AML-193 (cell line): ENCODE measurements at places on chromosomes 12 and 14.
A peak's percentile ranks its signal among the peaks of the same experiment; 100 is the strongest.

DNA sequence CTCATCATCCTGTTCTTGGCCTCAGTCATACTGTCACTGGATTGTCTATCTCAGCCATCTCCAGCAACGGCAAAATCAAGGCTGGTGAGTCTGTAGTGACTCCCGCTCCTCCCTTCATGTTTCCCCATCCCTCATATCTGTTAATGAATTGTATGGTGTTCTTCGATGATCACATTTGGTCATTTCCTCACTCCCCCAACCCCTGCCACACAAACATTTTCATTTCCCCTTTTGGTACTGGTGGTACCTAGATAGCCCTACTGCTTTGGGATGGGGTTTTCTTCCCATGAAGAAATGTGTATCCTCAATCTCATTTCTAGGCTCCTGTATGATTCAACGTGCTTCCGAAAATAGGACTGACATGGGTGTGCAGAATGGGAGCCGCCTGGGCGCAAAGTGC lies 2.7 kb upstream of the KLHL33 start:
- DNase-seq, result no peak

DNA sequence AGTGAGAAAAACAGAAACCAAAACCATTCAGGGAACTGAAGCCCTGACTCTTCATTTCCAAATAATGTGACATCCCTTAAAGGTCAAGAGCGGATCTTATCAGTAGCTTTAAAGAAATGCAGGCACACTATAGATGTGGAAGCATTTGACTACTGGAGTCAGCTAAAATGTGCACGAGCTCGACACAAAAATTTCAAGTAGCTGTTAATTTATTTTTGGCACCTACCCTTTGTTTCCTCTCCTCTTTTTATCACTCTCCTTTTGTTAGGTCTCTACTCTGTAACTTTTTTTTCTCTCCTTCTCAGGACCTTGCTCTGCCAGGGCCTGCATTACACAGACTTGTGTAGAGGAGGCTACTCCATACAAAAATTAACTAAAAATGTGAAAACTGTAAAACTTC lies 58.3 kb downstream of the FGD6 start:
- DNase-seq, result no peak

GRCh38 chr12:25377469-25378177 lies 126.9 kb upstream of the KRAS start:
- DNase-seq, result no peak

- DNase-seq, result no peak
Measured at GRCh38 chr12:67794161-67794560, 145.6 kb downstream of the DYRK2 start.

GRCh38 chr14:74417611-74418010 lies 8.4 kb downstream of the SYNDIG1L start:
- no peak for DNase-seq

- DNase-seq, result peak; percentile 76
Measured at GRCh38 chr12:75944097-75944904, 87.3 kb downstream of the PHLDA1 start.

DNA sequence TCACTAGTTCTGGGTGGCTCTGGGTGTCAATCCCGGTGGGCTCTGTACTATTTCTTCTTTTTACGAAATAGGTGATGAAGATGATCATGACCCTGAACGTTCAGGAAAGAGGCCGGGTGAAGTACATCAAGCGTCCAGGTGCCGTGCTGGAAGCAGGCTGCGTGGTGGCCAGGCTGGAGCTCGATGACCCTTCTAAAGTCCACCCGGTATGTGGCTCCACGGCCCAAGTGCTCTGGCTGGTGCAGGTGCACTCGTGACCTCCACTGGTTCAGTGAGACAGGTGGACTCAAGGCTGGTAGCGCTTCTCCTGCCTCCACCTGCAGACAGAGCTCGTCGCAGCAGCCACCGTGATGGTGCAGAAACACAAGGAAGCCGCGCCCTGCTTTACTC lies 85.1 kb downstream of the ACACB start:
- no peak for DNase-seq

DNA sequence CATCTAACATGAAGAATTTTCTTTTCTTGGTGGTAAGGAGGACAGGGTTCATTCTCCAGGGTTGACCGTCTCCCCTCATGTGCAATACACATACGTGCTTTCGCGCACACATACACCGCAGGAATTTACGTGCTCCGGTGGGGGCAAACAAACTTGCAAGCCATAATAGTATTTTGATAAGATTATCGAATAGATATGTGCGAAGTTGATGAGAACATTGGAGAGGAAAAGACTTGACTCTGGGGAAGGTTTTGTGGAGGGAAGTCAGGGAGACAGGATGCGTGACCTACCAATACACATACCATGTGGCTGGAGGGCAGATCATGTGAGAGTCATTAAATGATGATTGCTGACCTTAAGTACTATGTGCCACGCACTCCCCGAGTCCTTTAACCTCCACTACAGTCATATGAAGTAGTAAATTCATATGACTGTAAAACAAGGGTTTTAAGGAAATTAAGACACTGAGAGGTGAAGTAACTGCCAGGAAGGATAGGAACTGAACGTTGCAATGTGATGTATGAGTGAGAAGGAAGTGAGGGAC lies 921 bp downstream of the RAD51B start:
- DNase-seq, result peak; percentile 28

GRCh38 chr12:31456562-31456961 lies 130.6 kb upstream of the SINHCAF start:
- no peak for DNase-seq

GRCh38 chr12:103757248-103757647 lies 83.8 kb downstream of the NT5DC3 start:
- DNase-seq, result no peak

DNA sequence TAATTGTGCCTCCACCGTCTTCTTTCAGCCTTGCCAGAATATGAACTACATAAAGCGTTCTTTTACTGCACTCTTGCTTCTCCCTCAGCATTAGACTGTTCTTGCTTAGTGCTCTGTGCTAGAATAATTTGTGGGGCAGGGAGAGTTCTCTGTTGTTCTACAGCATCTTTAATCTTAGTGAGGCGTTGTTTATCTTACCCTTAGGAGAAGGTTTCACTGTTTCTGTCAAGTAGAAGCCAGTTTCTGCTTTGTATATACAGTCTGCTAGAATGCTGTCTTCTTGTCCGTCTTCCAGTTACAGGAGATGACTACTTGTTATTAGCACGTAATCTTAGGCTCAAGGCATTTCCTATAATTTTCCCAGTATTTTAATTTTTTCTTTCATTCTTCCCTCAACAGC lies 458.0 kb downstream of the FLRT2 start:
- no peak for DNase-seq

GRCh38 chr14:36738269-36738668 lies 76.6 kb downstream of the PAX9 start:
- DNase-seq, result no peak

GRCh38 chr12:9367201-9367600 lies 159.0 kb upstream of the PZP start:
- no peak for DNase-seq

GRCh38 chr14:52235866-52236510 lies 31.5 kb upstream of the PTGDR start:
- DNase-seq, result no peak

- DNase-seq, result no peak
Measured at GRCh38 chr12:2027351-2027750, 23.1 kb upstream of the DCP1B start.

DNA sequence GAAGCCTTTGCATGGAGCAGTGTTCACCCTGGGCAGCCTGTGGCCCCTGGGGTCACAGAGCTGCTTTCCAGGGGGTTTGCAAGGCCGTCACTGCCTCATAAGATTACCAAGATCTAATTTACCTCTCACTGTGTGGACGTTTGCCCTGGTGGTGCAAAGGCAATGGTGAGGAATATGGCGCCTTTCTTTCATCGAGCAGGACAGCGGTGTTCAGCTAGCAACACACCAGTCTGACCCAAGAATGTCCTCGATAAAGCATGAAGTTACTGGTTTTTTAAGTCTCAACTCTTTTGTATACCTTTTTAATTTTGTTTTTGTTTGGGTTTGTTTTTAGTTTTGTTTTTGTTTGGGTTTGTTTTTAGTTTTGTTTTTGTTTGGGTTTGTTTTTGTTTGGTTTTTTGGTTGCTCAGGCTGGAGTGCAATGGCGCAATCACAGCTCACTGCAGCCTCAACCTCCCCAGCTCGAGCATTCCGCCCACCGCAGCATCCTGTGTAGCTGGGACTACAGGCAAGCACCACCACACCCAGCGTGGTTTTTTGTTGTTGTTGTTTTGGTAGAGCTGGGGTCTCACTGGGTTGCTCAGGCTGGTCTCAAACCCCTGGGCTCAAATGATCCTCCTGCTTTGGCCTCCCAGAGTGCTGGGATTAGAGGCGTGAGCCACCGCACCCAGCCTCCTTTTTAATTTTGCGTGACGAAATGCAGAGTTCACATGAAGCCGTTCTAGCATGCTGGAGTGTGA lies 57.9 kb downstream of the PPP2R5C start:
- no peak for DNase-seq

- DNase-seq, result no peak
Measured at GRCh38 chr12:108642269-108642870, 8.7 kb upstream of the SELPLG start.

- no peak for DNase-seq
Measured at GRCh38 chr12:13026286-13026685, 17.9 kb upstream of the FAM234B start.

DNA sequence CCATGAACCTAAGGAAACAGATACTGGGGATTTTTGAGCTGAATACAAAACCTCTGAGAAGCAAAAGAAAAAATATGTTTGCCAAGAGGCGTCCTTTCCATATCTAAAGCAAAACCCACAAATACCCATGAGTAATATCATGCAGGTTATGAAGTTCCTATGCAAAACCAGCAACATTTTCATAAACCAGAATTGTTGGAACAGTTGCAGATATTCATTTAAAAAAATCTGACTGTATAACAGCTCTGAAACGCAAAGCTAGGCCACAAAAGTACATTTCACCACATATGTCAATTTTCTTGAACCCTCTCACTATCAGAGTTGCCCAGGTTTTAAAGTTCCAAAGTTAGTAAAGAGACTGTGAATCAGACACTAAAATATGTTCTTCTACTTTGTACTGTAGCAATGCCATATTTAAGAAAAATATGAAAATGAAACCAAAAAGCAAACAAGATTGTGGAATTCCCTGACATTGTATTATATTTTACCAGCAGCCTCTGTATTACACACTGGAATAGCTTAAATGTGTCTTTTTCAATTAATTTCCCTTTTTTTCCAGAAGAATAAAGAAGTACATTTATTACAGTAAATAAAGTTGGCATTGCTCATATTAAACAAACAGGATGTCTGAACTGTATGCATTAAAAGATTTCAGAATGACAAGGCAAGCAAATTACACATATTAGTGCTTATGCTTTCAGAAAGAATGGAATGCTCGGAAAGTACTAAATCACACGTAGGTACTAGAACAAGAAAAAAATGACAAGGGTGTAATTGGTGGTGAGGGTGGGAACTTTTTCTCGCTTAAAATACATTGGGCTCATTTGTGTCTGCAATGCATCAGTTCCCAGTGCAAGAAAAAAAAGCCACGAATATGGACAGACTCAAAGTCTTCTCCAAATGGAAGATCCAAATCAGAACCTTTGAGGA lies 33.6 kb upstream of the HIF1A start:
- DNase-seq, result no peak

GRCh38 chr12:63103494-63104131 lies 47.4 kb downstream of the AVPR1A start:
- DNase-seq, result peak; percentile 25

DNA sequence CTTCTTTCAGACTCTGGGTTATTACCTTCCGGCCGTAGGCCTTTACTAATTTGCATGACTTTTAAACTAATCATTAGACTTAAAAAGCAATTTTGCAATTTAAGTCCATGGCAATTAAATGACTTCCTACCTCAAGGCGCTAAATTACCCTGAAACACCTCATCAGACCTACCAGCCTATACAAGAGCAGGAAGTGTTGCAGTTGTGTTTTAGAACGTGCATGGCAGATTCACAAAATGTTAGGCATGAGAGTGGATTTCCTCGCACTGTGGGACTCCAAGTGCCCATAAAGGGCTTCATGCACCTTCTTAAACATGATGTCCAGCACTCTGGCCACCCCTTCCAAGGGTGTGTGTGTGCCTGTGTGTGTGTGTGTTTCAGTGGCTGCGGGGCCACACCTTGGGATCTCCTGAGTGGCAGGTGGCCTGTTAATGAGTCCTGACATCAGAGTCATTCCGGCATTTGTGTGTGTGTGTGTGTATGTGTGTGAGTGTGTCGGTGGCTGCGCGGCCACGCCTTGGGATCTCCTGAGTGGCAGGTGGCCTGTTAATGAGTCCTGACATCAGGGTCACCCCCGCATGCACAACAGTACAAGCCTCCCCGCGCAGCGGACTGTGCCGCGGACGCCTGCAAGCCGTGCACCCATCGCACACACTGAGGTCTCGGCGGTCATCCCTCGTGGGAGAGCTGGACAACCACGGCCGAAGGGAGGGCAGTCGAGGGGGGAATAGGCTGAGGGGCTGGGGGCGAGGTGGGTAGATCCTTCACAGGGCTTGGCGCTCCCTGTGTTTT lies 900 bp downstream of the C2CD5 start:
- DNase-seq, result no peak

DNA sequence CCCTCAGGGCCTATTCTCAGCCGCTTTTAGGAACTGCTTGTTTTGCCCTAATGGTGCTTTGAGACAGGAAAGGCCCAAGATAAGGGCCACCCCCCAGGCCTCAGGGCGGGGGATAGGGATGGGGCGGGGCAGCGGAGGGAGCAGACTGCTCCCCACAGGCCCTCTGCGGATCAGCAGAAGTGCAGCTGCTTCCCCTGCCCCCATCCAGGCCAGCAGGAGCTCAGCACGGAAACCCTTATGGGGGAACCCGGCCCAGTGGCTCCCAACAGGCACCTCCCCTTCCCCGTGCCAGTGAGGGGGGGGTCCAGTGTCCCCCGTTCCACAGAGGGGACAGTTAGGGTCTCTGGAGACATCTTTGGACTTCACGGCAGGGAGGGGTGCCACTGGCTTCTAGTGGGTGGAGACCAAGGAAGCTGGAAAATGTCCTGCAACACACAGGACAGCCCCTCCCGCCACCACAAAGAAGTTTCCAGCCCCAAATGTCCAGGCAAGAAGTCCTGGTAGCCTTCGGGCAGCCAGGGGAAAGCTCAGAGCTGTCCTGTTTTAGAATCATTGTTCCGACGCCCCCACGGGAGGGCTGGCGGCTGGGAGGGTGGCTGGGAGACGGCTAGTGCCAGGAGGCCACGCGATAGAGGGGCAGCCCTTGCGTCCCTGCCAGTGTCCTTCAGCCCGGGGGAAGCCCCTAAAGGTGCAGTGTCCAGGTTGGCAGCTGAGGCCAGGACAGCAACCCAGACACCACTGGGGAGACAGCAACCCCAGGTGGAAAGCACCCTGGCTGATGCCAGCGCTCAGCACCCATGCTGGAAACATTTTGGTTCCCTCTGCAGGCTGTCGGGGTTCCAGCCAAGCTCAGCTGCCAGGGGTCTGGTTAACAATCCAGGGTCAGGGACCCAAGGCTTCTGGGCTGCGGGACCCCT lies 10.4 kb upstream of the GPR132 start:
- DNase-seq, result peak; percentile 64

DNA sequence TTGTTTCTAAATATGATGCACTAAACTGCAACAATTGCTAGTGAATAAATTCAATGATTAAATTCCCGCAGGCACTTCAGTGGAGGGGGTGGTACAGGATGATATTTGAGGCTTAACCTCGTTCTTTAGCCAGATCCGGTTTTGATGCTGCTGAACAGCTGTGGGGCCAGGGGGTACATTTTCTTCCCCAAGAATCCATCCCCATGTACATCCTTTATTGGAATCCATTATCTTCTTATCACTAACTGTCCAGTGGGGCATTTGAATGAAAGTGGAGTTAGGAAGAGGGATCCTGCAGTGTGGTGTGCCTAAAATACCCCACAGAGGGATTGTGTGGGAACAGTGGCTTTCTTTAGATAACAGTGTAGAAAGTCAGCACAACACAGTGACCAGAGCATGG lies 45.2 kb upstream of the OASL start:
- no peak for DNase-seq
